ENCODE measurements at places on chromosomes 11 and 22.

- peak; percentile 40 for DNase-seq
Measured at GRCh38 chr11:8063324-8063723, 17.7 kb upstream of the TUB start.

GRCh38 chr11:102459393-102459792 lies 6.8 kb upstream of the TMEM123 start:
- DNase-seq = no peak

- peak; percentile 86 for DNase-seq
Measured at GRCh38 chr11:67354075-67355022, 1.0 kb upstream of the POLD4 start.

DNA sequence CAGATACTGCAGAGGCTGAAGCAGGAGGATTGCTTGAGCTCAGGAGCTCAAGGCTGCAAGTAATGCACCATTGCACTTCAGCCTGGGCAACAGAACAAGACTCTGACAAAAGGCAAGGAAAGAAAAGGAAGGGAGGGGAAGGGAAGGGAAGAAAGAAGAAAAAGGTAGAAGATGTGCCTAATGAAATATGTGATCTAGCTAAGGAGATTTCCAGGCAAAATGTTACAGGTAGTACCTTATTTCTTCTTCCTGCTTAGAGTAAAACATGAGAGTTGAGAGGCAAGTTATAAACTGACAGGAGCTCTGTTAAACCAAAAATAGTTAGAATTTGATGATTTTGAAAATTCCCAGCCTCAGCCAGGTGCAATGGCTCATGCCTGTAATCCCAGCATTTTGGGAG lies 4.7 kb upstream of the PELI3 start:
- no peak for DNase-seq

- no peak for DNase-seq
Measured at GRCh38 chr11:116302756-116303155, 470.0 kb downstream of the BUD13 start.

GRCh38 chr22:29593923-29594322 lies 9.5 kb upstream of the NF2 start:
- DNase-seq = no peak

DNA sequence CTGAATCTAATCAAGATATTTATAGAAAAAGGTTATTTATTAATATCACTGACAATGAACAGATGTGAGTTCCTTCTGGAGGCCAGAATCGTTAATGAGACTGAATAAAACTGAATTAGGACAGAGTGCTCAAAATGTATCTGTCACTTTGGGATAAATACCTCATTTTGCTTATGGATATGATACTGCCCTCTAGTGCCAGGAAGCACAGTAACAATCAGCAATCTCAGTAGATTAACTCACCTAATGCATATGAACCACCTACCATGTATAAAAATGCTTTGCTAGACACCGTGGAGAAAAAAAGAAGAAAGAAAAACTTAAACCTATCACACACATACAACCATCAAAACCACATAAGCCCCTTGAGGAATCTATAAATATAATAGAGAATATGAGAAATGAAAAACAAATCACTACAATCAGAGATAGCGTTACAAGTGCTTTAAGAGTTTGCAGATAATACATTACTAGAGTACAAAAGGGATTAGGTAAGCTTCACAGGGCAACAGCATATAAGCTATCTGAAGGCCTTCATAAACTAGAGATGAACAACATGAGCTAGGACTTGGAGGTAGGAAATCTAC lies 117.4 kb downstream of the SGSM3 start:
- no peak for DNase-seq

DNA sequence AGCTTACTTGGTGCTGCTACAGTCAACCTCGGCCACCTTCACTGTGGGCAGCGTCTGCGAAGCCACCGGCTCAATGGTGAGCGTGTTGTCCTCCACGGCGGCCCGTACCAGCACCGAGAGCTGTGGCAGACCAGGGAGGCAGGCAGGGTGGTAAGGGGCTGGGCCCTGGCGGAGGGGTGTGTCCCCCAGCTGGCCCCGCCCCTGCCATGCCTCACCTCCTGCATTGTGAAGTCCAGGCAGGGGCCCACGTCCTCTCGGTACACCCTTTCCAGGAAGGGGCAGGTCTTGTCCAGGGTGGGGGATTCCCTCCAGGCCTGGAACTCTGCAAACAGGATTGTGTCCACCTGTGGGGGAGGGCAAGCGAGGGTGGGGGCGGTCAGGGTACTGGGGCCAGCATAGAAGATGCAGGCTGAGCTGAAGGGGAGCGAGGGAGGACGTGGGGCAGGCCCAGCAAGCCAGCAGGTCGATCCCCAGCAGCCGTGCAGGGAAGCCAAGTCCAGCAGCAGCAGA lies 12.8 kb downstream of the RAB3IL1 start:
- DNase-seq = no peak

DNA sequence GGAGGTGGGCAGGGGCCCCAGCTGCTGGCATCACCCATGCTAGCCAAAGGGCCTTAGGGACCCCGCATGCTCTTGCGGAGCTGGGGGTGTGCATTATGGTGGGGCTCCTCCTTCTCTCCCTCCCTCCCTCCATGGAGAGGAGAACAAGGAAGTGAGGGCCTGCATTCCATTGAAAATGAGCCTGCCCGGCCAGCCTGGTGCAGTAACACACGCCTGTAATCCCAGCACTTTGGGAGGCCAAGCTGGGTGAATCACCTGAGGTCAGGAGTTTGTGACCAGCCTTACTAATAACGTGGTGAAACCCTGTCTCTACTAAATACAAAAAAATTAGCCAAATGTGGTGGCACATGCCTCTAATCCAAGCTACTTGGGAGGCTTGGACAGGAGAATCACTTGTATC lies 22.4 kb downstream of the SNAP29 start:
- DNase-seq = no peak

- no peak for DNase-seq
Measured at GRCh38 chr11:6601041-6601461, 2.4 kb downstream of the RRP8 start.

- no peak for DNase-seq
Measured at GRCh38 chr11:75934851-75935250, 119.8 kb downstream of the UVRAG start.

GRCh38 chr11:108966206-108966605 lies 301.3 kb downstream of the DDX10 start:
- DNase-seq = no peak

GRCh38 chr11:69603111-69603836 lies 37.7 kb upstream of the CCND1 start:
- no peak for DNase-seq

- no peak for DNase-seq
Measured at GRCh38 chr22:23565915-23566704, 14.0 kb downstream of the IGLL1 start.

DNA sequence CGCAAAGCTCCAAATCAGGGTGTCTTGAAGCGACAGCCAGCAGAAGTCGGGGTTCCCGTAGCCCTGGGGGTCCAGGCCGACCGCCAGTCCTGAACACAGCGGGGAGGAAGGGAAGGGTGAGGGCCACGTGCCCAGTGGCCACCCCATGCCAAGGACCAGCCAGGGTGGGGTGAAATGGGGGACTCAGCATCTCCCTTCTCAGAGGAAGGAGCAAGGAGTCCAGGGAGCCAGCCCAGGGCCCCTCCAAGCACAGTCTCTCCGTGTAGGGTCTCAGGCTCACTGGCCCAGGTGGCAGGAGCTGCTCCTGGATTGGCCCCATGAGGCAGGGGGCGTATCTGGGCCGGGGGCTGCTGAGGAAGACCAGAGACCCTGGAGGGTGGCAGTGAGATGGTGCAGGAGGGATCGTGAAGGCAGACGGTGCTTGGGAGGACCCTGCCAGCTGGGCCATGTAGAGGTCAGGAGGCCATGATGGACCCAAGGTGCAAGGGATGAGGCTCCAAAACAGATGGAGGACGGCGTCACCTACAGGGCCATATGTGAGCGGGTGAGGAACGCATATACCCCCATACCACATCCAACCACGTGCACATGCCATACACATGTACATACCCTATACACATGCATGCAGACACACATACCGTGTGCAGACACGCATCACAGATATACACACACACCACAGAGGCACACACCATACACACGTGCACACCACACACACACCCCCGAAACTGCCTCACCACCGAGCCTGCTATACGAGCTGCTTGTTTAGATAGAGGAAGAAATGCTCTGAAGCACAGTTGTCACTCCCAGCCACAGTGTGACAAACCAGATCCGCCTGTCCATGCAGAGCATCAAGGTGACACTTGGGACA lies 34.4 kb downstream of the TRMU start:
- DNase-seq = no peak

DNA sequence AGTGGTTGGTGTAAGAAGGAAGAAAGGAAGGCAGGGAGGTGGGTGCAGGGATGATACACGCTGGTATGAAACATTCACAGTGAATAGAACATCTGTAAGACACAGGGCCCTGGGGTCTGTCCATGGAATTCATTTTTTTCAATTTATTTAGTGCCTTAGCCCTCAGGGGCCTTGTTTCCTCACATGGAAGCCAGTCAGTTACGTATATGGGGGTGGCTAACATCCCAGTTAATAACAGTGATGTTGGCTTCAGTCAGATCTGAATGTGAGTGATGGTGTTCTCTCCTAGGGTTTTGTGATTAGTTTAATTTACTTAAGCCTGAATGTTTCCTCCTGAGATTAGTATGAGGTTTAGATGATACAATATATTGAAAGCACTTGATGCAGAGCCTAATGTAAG lies 577.1 kb downstream of the NTM start:
- DNase-seq = no peak

- peak; percentile 18 for DNase-seq
Measured at GRCh38 chr11:114738954-114739353, 60.6 kb downstream of the NXPE2 start.

GRCh38 chr11:9787260-9787659 lies 123.4 kb downstream of the SWAP70 start:
- DNase-seq = no peak

DNA sequence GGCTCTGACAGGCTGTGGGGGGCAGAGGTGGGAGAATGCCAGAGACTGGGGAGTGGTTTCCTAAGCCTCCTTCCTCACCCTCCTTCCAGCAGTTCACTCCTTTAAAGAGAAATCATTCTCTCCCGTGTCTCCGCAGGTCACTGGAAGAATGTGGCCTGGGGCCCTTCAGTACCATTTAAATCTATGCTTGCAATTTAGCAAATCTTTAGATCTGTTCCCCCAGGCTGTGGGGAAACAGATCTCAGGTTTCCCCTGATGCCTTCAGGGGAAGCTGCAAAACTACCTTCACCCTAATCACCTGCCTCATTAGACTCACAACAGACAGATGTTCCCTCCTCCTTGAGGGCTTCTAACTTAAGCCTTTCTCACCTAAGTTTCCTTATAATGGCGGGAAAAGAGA lies 55.3 kb downstream of the KIRREL3 start:
- no peak for DNase-seq

- DNase-seq = no peak
Measured at GRCh38 chr22:36822581-36822980, 5.7 kb upstream of the PVALB start.

GRCh38 chr11:107359701-107360100 lies 97.9 kb downstream of the CWF19L2 start:
- DNase-seq = no peak

DNA sequence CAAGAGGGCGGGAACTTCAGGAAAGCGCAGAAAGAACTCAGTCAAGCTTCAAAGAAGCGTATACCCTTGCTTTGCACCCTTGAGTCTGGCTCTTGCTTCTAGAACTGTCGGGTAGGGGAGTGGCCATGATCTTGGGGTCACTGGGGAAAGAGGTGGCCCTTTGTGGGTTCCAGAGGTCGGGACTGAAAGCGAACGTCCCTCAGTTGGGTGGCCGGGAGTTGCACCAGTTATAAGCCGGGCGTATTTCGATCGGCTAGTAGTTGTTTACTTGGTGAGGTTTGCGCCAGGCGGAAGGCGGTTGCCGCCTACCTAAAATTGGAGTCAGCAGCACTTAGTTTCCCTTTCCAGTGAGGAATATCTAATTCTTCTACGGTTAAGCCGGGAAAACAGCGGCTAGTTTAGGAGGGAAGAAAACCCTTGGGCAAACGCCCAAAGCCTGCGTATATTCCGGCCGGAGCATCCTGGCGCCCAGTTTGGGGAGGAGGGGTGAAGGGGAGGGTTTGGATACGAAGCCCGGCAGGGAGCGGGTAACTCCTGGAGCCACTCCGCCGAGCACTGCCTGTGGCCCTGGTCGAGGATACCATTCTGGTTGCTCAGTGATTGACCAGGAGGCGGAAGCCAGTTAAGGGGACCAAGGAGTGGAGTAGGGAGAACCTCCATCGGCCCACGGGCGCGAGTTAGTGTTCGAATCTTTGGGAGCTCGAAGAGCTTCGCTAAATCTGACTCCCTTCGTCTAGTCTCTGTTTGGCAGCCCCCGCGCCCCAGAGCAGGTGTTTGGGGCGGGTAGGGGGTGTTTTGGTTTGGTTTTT lies 807 bp upstream of the WT1 start:
- DNase-seq = no peak

DNA sequence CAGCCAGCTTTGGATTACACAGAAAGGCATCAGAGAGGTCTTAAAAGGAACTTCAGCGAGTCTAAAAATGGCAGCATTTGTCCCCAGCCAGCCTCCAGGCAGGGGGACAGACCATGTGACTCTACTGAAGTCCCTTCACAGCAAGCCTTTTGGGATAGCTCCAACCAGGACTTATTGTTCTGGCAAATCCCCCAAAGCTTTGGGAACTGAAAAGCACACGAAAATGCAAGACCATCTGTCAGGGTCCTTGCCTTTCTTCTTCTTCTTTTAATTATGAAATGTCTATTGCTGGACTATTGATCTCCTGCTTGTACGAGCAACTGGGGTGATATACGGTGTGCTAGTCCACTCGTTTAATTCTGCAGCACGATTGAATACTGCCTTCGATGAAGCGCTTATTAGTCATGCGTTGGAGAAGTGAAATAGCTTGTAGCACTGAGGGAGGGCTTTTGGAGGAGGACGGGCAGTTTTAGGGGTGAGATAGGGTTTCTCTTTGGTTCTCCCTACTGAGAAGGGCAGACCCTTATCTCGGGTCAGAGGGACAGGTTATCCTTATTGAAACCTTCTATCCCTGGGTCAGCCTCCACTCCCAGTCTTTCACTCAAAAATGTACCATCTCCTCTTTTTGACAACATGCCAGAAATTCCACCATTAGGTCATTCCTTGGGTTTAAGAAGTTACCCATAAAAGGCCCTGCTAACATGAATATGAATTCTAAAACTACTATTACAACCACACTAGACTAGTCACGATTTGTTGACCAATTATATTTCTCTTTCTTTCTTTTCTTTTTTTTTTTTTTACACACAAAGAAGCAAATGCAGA lies 416.4 kb downstream of the MIAT start:
- no peak for DNase-seq

DNA sequence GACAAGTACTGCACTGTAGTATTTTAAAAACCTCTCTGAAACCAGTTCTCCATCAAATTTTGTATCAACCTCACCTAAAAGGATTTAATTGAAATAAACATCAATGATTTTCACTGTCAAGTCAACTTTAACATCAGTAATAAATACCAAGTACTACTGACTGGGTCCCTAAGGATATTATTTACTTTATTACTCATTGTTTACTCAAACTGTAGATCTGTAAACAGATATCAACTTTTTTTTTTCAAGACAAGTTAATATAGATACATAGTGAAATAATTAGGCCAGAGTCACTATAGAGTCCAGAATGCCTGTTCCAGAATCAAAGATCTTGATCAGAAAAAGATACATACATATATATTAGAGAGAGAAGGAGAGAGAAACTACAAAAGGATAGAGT lies 1.6 kb downstream of the RNF141 start:
- DNase-seq = no peak

- DNase-seq = no peak
Measured at GRCh38 chr11:116558504-116559211, 214.1 kb downstream of the BUD13 start.
